ENCODE measurements at places on chromosomes 5 and 9. TPM values are rescaled to one million over a fixed set of nuclear protein-coding genes. Genes with fewer than 3 reads are reported as not detected.

Gene N4BP3
- total RNA-seq, result 0.75 TPM

Gene AQP7
- 1.9 TPM for total RNA-seq

Gene ACSL6
- not detected for total RNA-seq

Gene TMED7
- total RNA-seq, result 163 TPM

Data from astrocyte (in vitro differentiated cells and primary cell).